Activated CD4-positive, alpha-beta T cell treated with anti-CD3 and anti-CD28 coated beads, Interleukin-2, amount 10 ng/mL, durations not matched to agents 7 days and 5 days (primary cell): ENCODE measurements at places on chromosomes 13 and 19. TPM values are rescaled to one million over a fixed set of nuclear protein-coding genes. Genes with fewer than 3 reads are reported as not detected.
A peak's percentile ranks its signal among the peaks of the same experiment; 100 is the strongest.

DNA sequence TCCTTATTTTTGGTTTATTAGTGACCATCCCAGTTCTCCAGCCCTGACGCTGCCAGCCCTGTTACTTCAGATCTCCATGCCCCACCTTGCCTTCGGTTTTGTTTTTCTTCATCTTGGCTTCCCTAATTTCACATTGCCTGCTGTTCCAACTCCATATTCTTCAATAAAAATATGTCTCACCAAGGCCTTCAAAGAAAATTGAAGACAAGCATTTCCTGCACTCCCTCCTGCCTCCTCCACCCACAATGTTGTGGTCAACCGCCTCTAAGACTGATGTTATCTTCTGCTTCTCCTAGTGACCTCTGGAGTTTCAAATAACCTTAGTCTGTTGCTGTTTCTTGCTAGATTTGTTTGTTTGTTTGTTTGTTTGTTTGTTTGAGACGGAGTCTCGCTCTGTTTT lies 14.6 kb downstream of the PLD3 start:
- peak; percentile 22 for DNase-seq

DNA sequence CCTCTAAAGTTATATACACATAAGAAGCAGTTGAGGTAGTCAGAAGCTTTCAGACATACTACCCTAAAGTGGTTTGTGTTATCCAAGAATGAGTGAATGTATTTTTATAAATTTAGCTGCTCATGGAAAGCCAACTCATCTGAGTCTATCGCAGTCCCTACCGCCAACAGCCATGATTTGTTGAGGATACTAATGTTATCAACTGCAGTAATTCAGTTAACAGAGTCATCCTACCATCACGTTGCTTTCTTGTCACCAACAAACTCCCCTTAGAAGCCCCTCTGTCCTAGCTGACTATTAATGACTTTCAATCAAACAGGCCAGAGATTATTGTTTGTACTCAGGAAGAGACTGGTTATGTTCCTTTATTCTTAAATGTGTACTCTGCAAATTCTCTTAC lies 169.9 kb downstream of the DCT start:
- DNase-seq, result no peak

GRCh38 chr19:3094601-3095440 lies 659 bp downstream of the GNA11 start:
- no peak for DNase-seq

- no peak for DNase-seq
Measured at GRCh38 chr13:37944869-37945442, 75.4 kb upstream of the TRPC4 start.

DNA sequence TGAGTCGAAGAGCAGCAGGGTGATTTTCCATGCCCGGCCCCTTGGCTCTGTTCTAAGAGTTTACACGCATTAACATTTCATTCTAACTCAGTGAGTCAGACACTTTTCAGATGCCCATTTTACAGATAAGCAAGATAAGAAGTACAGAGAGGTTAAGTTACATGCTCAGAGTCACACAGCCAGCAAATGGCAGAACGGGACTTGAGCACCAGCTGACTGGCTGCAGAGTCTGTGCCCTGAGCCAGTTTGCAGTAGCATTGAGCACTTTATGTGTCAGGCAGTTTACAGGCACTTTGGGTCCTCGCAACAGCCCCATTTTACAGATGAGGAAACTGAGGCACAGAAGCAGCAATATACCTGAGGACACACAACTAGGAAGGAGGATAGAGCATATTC lies 19.0 kb downstream of the CCDC8 start:
- no peak for DNase-seq

- peak; percentile 86 for DNase-seq
Measured at GRCh38 chr19:46714444-46715106, 2.3 kb downstream of the PRKD2 start.

- DNase-seq, result no peak
Measured at GRCh38 chr19:11191273-11191755, 6.0 kb downstream of the KANK2 start.

- no peak for DNase-seq
Measured at GRCh38 chr19:51708811-51709210, 15.0 kb downstream of the HAS1 start.

GRCh38 chr19:40594255-40594654 lies 6.9 kb upstream of the LTBP4 start:
- DNase-seq, result no peak

FPR2 gene
- total RNA-seq, result not detected

LILRA6 gene
- 0.37 TPM for total RNA-seq

BRME1 gene
- total RNA-seq, result 8.0 TPM

FAM32A gene
- total RNA-seq, result 76.8 TPM
